ENCODE measurements at places on chromosomes 1 and 21.

GRCh38 chr1:184425449-184426277 lies 38.8 kb downstream of the C1orf21 start:
- DNase-seq: no peak

DNA sequence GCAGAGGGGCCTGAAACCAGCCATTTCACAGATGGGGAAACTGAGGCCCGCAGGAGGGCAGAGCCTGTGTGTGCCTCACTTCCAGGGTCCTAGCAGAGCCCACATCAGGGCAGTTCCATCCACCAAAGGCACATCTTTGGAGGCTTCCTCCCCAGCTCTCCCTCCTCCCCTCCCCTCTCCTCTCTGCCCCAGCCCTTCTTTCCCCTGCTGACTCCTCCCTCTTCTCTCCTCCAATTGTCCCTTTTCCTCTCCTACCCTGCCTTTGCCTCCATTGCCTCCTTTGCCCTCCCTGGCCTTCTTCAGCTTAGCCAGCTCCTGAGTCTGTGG lies 56.6 kb downstream of the TMEM53 start:
- no peak for DNase-seq

GRCh38 chr1:162973381-162973795 lies 95.8 kb upstream of the RGS4 start:
- peak; percentile 64 for DNase-seq

GRCh38 chr21:42319376-42319775 lies 4.2 kb upstream of the TFF3 start:
- no peak for DNase-seq

DNA sequence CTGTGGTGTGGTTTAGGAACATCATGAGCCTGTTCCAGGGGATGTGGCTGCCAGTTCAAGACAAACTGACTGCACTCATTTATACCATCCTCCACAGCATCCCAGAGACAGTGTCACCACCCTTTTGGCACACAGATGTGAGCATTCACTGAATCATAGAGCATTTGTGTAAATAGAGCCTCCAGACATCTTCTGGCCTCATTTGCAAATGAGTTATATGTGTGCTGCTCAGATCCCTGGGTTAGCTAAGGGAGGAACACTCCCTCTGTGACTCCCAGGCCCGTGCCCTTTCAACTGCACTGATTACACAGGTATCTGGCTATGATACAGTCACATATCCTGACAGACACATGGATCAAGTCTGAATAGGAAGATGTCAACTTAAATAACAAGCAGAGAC lies 351.5 kb upstream of the PLD5 start:
- no peak for DNase-seq

DNA sequence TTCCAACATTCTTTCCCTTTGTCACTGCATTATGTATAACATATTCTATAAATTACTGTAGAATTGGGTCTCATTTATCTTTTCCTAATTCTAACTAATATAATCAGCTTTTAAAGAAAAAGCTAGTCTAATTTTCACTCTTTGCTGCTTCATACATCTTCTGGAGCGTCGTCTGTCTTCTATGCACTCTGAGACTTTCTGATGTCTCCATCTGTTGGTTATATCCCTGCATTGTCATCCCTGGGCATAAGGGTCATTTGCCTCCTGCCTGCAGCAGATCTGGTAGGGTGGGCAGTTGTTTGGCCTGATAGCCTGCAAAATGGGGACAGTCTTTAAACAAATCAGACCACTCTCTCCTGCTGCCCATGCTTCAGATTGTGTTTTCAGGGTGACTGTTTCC lies 40.8 kb upstream of the DYNLT5 start:
- DNase-seq: no peak

DNA sequence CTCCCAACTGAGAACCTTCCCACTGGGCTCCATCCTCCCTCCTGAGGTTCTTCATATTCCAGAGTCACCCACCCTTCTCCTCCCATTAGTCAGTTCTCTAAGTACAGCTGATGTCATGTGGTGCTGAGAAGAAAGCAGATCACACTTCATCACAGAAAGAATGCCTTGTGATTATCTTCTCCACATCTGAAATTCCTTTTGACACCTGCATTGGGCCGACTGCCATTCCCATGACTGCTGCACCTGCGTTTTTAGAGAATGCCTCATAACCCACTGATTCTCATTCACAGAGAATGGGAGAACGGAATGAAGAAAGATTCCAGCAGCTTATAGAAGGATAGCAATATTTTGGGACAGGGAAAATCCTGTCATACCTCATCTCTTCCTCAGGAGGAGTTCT lies 14.3 kb downstream of the LEPR start:
- DNase-seq: no peak

GRCh38 chr1:224223819-224224714 lies 41.0 kb downstream of the DEGS1 start:
- DNase-seq: no peak

DNA sequence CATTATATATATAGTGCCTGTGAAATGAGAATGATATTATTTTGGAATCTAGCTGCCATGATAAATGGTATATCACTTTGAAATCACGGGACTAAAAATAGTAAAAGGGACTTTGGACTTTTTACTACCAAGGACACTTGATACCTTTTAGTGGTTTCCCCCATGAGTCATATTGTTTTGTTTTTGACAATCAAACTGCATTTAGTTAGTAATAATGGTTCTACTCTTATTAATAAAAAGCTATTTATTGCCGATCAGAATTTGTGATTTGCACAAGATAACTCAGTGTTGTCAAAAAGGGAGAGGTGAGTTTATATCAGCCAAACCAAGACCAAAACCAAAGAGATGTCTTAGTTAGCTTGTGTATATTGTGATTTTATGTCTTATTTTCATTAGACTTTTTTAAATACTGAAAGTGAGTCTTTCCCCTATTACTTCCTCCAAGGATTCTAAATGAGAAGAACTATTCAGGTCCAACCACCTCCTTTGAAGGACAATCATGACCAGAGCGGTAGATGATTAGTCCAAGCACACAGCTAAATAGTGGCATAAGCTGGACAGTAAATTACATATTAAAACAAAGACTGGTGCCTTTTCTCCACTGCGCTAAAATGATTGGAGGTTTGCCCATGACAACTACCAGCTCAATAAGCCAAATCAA lies 281.7 kb upstream of the ESRRG start:
- DNase-seq: no peak

DNA sequence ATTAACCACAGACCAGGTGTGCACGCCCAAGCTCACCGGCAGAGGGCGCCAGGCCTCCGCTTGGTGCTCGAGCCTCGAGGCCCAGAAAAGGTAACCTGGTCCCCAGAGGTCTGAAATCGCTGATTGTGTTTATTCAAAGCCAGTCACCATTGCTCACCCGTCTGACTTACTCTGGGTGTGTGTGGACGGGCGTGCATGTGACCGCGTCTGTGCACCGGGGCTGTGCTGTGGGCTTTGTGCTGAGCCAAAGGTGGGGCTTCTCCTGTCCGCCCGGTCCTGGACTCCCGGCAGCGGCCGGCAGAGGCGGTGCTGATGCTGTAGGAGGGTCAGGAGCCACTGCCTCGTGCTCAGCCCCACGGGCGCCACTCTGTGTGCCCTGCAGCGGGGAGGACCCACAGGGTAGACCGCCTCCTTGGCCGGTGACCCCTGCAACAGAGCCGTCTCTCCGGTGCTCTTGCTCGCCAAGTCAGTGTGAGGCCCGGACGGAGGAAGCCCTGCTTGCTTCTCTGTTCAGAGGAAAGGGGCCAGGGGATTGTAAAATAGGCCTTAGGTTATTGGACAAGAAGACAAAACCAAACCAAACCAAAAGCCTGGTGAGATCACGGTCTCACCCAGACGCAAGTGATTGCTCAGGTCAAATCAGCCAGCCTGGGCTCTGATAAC lies 32.0 kb upstream of the BTG2 start:
- DNase-seq: peak; percentile 57

DNA sequence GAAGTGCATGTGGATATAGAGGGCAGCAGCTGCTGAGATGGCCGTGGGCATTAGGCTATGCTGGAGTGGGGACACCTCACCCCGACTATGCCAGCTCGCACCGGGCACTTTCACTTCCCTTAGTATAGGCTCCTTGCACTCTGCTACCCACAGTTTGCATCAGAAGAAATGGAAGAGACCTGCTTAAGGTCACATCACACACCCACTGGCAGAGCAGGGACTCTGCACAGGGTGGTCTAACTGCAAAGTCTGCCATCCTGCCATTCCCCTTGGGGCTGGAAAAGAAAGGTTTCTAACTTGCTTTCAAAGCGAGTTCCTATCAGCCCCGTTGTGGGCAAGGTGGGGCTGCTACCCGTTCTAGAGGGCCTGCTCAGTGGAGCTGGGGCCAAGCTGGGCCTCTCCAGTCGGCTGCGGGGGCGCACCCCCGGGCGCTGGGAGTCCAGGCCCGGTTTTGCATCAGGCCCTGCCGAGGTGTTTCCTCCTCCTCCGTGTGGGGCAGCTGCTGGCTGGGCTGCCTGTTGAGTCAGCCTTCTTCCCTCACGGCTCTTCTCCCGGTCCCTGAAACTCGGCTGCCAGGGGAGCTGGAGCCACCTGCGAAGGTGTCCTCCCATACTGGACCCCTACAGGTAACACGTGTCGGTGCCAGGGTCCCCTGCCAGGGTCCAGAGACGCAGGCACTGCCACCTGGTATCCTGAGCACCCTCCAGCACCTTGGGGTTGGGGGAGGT lies at the start of gene SYTL1:
Gene SYTL1, plus strand, starts transcription at position 498 of the 728 bp plus-strand sequence. CDS start 3,313 bp downstream, outside the sequence.
- DNase-seq: no peak

DNA sequence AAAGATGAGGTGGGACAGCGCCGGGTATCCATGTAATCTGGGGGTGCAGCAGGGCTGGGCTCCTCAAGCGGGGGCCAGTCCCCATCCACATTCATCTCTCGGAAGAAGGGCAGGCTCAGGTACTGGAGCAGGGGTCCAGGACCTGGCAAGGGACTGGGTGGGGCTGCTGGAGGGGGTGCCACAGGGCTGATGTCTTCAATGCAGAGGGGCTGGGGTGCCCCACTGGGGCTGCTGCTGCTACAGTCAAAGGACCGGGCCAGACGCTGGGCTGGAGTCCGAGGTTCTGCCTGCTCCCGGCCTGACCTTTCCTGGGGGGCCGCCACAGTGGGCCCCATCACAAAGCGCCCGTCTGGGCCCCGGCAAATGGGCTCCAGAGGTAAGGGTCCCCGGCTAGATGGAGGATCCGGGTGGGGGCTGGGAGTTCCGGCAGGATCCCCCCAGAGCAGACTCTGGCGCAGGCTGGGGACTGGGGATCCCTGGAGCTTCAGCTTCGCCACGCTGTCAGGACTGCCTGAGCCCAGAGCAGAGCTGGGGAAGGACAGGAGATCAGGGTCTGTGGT lies 3.3 kb upstream of the TAGLN2 start:
- no peak for DNase-seq

DNA sequence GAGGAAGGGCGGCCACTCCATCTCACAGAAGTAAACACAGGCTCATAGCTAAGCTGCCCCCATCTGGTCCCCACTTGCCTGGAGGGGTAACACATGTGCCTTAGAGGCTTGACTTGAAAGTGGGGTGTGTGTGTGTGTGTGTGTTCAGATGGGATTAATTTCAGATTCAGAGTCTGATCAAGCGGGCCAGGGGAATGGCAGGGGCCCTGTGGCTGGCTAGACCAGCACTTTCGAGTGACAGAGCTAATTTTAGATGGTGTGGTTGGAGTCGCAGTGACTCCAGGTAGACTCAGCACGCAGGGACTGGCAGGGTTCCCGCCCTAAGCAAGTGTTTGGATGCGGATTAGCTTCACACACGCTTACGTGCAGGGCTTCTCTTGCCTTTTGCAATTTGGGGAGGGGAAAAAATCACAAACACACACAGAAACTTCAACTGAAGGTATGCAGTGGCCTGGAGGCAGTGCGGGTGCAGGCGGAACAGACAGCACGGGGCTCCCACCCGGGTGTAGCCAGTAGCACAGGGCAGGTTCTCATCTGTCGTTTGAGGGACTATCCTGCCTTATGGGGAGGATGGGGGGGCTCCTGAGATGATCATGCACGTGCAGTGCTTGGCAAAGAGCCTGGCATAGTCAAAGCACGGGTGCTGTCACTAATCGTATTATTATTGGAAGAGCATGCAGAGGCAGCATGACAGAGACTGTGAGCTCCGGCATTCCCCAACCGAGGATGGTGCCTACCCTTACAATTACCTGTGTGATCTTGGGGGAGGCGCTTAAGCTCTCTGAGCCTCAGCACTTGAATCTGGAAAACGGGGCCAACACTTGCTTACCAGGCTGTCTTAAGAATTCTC lies 1.3 kb downstream of the EDN2 start:
- DNase-seq: no peak

GRCh38 chr1:76170084-76170483 lies 95.5 kb downstream of the ST6GALNAC3 start:
- DNase-seq: no peak
